Testis (tissue), 5 donors: ENCODE measurements at places on chromosomes 4 and X.
A peak's percentile ranks its signal among the peaks of the same experiment; 100 is the strongest.

GRCh38 chr4:8761167-8761823 is 110.3 kb downstream of the HMX1 start:
- DNase-seq, result no peak

DNA sequence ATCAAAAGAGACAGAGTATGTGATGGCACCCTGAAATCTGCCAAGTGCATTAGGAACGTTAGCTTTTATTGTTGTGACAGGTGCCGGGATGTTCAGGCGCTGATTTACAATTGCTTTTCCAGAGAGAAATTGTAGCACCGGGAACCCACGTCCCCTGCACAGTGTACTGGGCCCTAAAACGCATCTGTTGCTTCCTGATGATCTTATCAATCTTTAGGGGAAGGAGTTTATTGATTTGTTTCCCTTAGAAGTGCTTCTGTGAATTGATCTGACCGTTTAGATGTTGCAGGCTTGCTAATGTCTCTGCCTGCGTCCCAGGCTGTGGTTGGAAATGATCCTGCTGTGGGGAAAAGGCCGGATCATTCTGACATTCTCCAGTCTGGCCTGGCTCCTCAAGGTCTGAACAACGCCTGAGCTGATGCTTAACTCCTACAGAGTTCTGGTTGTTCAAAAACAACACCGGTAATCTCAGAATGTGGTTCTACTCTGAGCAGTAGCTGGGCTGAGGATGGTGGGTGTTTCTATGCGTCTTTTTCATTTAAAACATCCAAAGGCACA is 16.9 kb downstream of the PHOX2B start:
- DNase-seq, result no peak

DNA sequence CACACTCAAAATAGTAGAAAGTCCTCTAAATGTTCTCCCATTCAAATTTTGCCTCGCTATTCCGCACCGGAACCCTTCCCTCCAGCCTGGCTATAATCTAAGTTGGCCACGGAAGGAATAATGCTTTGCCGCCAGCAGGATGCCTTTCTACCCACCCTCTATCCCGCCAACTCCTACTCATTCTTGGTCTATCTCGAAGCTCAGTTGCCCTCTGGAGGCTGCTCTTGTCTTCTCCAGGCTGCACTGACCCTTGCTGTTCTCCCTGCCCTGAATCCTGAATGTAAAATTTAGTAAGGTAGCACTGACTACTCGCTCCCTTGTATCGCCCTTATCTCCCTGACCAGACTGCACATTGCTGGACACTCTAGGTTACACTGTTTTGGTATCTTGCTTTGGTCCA is 212.4 kb downstream of the MGST2 start:
- no peak for DNase-seq

- DNase-seq, result no peak
These were observed 112.5 kb downstream of the RASGEF1B start for GRCh38 chr4:81359207-81359606.

DNA sequence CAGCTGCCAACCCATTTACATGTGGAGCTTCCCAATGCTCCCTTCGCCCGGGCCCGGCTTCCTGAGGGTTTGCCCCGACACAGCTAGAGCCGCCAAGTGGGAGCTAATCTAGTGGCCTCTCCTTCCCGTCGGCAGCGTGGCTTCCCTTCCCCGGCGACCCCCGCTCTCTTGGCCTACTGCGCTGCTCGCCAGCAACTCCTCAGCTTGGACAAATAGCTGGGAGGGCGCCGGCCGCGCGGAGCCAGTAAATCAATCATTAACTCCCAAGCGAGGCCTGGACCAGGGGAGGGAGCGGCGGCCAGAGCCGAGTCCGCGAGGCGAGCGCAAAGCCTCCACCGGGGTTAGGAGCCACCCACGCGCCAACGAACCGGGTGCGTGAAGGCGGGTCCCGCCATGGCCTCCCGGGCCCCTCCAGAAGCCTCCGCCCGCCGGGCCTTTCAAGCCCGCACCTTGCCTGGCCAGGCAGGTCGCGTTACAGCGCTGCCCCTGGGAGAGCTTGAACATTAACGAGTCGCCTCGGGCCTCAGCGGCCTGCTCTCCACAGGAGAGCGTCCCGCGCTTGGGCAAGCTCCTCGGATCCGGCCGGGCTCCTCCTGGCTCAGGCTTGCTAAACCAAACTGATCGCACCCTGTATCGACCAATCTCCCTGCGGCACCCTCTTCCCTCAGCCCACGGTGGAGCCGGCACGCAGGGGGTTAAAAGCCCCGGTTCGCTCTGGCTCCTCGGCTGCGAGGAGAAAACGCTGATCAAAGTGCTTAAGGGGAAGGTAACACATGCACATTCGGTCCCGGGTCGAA is 10.6 kb upstream of the BCOR start:
- peak; percentile 22 for DNase-seq

GRCh38 chr4:56215901-56216300 is 171.4 kb downstream of the AASDH start:
- peak; percentile 68 for DNase-seq

DNA sequence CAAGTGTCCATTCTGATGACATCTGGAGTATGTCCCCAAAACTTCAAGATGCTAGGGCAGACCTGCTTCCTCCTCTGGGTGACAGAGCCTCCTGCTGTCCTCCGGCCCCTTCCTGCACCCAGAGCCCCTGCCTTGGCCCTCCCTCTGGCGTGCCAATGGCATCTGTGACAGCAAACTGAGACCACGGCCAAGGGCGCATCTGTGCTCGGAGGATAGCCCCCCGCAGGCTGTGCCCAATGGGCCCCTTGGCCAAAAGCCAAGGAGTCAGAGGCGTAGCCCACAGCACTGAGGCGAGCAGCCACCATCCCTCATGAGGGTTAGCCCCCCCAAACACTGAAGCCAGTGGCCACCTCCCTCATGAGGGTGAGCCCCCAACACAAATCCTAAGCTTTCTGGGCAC is 7.9 kb downstream of the LRPAP1 start:
- no peak for DNase-seq

GRCh38 chr4:62275470-62275869 is 1075.3 kb downstream of the ADGRL3 start:
- no peak for DNase-seq

GRCh38 chrX:51860679-51861078 is 32.7 kb upstream of the MAGED1 start:
- DNase-seq, result peak; percentile 28

- no peak for DNase-seq
These were observed 614.5 kb upstream of the LCORL start for GRCh38 chr4:18636001-18636585.

DNA sequence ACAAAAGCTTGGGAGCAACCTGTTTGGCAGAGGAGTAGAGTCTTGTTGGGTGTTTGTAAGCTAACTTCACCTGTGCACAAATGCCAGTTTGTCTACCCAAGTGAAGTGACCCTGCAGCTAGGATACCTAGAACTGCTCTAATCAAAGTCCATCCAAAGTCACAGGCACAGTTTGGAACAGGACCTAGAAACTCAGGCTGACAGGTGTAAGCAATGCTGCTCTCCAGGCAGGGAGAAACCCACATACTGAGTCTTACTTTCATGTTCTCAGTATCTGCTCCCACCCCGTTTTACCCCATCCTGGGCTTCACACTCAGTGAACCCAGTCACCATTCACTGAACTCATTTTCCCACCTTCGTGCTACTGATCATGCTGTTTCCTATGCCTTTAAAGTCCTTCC is 40.3 kb downstream of the MAML3 start:
- no peak for DNase-seq

- no peak for DNase-seq
These were observed 13.7 kb downstream of the BCORL1 start for GRCh38 chrX:129996120-129996519.

DNA sequence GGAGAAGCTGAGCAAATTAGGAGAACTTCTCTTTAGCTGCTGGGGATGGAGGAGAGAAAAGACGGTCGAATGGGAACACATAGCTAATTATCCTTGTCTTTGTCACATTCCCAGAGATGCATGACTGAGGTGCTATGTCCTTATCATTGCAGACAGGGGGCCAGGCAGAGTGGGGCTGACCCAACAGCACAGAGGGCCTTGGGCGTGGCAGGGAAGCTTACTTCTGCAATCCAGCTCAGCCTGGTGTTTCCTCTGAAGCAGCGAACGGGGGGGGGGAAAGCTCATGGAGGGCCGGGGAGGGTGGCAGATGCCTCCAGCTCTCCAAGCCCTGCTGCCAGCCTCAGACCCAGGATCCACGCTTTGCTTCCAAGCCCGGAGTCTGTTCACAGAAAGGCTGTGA is 50.8 kb upstream of the HOPX start:
- DNase-seq, result peak; percentile 24

DNA sequence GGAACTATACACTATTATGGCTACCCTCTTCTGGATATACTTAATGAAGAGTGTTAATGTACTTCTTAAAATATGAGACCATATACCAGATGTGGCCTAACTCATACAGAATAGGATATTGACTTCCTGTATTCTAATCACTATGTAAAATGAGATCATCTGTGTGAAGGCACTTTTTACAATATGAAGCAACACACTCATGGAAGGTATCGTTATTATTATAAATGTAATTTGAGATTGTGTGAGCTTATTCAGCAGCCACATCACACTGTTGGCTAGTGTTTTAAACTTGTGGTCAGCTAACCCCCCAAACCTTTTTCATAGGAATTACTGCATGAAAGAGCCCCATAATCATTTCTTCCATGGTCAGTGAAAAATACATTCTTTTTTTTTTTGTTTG is 281.8 kb upstream of the TEX13A start:
- no peak for DNase-seq

- no peak for DNase-seq
These were observed 357.0 kb upstream of the AADAT start for GRCh38 chr4:170446782-170447181.

GRCh38 chr4:78168029-78168428 is 110.9 kb downstream of the FRAS1 start:
- no peak for DNase-seq

GRCh38 chrX:40303256-40304077 is 205.7 kb upstream of the BCOR start:
- no peak for DNase-seq

DNA sequence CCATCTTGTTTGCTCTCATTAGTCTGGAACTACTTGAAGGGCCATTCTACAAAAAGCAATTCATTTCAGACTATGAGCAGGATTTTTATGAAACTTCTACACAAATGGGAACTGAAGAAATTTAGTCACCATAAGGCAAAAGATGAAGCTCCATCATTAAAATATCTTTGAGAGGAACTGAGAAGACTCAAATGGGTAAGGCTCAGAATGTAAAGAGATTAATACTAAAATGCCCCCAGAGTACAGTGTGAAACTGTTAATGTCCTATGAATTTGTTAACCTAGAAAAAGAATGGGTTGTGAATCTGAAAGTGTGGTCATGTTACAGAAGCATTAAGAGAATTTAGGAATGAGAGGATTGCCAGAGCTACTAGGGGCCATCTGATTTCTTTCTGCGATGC is 77.9 kb upstream of the SLC7A11 start:
- DNase-seq, result no peak

GRCh38 chrX:2526390-2526789 is 25.6 kb upstream of the DHRSX start:
- no peak for DNase-seq

- DNase-seq, result peak; percentile 30
These were observed 71.0 kb upstream of the AFAP1 start for GRCh38 chr4:8010618-8011017.

DNA sequence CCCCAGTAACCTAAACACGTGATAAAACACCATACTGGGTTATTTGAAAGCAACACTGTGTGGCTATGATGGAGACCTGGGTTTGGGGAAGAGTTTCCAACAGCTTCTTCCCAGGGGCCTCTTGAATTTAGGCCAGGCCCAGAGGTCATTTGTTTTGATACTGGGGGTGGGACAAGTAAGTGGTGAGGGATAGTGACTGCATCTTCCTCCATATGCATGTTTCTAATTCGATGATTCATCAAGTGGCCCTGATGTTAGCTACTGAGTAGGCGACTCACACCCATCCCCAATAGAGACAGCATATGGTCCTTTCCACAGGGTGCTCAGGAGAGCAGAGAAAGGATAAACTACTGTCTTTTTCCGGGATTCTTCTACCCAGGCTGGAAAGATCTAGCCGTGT is 2.7 kb downstream of the NDP start:
- DNase-seq, result no peak

- DNase-seq, result peak; percentile 62
These were observed 149.8 kb downstream of the STIM2 start for GRCh38 chr4:27010334-27010940.

GRCh38 chr4:35644591-35644990 is 599.7 kb downstream of the ARAP2 start:
- DNase-seq, result no peak

DNA sequence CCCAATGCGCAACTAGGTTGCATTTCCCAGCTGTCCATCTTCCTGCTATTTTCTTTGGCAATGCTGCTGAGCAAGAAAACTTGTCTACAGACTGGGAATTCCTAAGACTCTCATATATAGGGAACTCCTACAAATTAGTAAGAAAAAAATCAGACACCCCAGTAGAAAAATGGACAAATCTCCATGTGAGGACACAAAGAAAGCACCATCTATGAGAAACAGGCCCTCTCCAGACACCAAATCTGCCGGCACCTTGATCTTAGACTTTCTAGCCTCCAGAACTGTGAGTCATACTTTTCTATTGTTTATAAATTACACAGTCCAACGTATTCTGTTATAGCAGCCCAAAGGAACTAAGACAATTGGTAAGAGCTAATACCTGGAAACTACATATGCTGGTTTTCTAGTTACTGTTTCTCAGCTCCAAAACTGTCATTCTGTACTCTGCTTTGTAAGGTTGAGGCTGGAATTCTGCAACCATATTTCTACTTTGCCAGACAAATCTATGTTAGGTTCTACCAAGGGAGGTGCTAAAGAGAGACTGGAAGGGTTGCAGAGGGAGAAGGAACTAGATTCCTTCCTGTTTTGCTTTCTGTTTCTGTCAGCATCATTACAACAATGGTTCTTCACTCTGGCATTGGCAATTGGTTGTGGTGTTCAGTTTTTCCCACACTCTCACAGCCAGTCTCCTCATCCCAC is 35.7 kb upstream of the FAM241A start:
- no peak for DNase-seq

- no peak for DNase-seq
These were observed 62.6 kb downstream of the MMRN1 start for GRCh38 chr4:89957046-89957926.

- peak; percentile 63 for DNase-seq
These were observed 803.9 kb upstream of the PCDH10 start for GRCh38 chr4:132344924-132345828.

DNA sequence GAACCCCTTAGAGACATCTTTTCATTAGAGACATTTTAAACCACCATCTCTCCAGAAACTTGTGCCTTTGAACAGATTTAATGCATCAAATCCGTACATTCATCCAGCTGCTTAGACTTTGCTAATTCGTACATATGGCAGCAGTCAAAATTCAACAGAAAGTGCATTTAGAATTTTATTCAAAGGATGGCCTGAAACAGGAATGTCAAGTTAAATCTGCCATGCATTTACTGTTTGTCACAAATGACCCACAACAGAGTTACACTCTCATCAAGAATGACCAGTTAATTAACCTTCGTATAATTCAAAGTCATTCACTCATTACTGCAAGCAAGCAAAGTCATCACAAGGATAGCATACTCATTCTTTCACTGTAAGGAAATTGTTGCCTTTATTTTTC is 284.3 kb downstream of the SLC7A11 start:
- DNase-seq, result no peak

DNA sequence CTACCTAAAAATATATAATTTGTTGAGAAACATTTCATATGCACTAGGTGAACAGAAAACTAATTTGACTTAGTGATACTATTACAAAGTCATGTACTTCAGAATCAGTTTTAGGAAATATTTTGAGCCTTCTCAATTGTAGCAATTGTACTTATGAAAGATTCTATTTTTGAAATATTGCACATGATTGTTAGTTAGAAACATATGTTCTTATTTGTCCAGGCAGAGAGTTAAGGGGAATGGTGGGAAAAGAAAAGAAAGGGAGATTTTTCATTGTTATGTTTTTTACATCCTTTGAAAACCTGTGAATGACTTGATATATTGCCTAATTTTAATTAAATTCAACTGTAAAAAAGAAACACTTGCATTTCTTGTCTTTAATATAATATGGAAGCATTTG is 66.0 kb downstream of the GLRB start:
- DNase-seq, result no peak
